Activated T-helper 2 cell treated with anti-CD3 and anti-CD28 coated beads, Interferon-gamma antibody, Interleukin-2, Interleukin-4, amounts not matched to agents 10 μg/mL and 5 μg/mL and 100 μg/mL, durations not matched to agents 14 hours and 24 hours and 36 hours (primary cell): ENCODE measurements at places on chromosomes 2 and 18.

- no peak for DNase-seq
These were observed 178.9 kb downstream of the TMEM182 start for GRCh38 chr2:102940684-102941083.

GRCh38 chr18:57559314-57559713 is 27.2 kb downstream of the FECH start:
- DNase-seq: no peak

- peak; percentile 12 for DNase-seq
These were observed 64.3 kb upstream of the TTN start for GRCh38 chr2:178871536-178871935.

- no peak for DNase-seq
These were observed 23.5 kb downstream of the MRPL44 start for GRCh38 chr2:223980803-223981202.
